ENCODE measurements at places on chromosomes 7 and 10.

DNA sequence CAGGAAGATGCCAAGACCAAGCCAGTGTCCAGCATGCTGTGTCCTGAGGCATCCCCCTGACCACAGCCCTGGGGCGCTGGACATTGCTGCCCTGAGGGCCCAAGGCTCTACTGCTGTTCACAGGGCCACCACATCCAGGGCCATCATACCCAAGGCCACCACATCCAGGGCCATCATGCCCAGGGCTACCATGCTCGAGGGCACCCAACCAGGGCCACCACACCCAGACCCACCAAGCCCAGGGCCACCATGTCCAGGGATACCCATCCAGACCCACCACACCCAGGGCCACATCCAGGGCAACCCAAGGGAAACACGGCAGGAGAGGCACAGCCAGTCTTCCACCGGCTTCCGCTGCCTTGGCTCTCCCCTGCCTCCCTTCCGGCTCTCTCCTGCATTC is 17.1 kb downstream of the STK32C start:
- no peak for DNase-seq

GRCh38 chr10:132517951-132518521 is 19.6 kb upstream of the INPP5A start:
- DNase-seq, result no peak

GRCh38 chr7:131921016-131921415 is 364.6 kb upstream of the PODXL start:
- DNase-seq, result no peak

- DNase-seq, result no peak
These were observed 44.2 kb downstream of the TSPAN12 start for GRCh38 chr7:120813546-120814252.

- no peak for DNase-seq
These were observed 105.4 kb upstream of the LAMB4 start for GRCh38 chr7:108235451-108236061.

GRCh38 chr10:118520116-118520742 is 75.2 kb downstream of the PRLHR start:
- DNase-seq, result no peak

DNA sequence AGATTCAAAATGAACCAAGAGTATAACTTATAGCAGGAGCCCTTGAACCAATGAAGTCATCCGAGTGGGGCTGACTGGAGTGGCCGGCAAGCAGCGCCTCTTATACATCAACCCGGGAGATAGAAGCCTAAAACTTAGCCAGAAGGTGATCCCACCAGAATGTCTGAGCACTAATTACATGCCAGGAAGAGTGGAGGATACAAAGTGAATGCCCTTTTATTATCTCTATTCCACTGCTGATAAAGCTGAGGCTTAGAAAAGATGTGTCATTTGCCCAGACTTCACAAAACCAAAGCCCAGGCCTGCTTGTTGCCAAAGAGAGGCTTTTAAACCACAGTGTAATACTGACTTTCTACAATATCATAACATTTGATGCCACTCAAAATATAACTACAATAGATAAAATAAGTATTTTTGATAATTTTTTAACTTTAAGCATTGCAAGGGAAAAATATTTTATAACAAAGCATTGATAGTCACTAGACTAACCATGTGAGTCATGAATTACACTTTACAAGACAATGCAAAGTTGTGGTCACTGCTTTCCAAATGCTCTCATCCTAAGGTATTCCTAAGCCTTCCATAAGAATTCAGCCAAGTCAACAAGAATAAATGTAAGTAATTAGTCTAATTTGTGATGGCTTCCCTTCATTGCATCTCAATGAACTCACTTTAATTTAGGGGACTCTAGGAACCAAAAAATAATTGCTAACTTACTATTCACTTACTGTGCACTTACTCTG is 58.6 kb upstream of the ARID5B start:
- DNase-seq, result no peak

GRCh38 chr10:78600740-78601139 is 468.0 kb upstream of the ZMIZ1 start:
- no peak for DNase-seq

GRCh38 chr10:12703813-12704212 is 297.7 kb downstream of the CCDC3 start:
- DNase-seq, result no peak

- no peak for DNase-seq
These were observed 170.2 kb upstream of the CHRM2 start for GRCh38 chr7:136698231-136698630.

GRCh38 chr10:29266641-29267040 is 22.2 kb upstream of the LYZL1 start:
- DNase-seq, result no peak

- no peak for DNase-seq
These were observed 57.4 kb downstream of the NHLRC2 start for GRCh38 chr10:113911839-113912238.

GRCh38 chr10:100982916-100983830 is 4.1 kb downstream of the MRPL43 start:
- DNase-seq, result no peak

DNA sequence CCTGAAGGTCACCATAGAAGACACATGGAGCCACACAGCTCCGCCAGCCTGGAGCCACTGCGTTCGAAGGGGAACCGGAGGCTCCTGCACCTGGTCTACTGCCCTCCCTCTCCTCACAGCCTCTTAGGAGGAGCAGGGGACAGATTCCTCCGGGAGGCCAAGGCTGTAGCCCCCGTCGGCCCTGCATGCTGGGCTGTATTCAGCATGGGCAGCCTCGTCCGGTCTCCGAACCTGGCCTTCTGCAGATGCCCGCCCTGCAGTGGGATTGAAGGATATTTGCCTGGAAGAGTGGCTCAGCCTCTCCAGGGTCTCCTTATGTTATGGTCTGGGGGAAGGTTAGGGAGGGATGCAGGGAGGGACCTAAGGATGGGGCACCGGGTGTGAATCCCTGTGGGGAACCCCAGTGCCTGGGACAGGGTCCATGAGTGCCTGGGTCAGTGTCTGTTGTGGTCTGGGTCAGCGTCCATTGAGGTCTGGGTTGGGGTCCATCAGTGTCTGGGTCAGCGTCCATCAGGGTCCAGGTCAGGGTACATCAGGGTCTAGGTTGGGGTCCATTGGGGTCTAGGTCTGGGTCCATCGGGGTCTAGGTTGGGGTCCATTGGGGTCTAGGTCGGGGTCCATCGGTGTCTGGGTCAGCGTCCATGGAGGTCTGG is 13.0 kb upstream of the SCART1 start:
- DNase-seq, result no peak

DNA sequence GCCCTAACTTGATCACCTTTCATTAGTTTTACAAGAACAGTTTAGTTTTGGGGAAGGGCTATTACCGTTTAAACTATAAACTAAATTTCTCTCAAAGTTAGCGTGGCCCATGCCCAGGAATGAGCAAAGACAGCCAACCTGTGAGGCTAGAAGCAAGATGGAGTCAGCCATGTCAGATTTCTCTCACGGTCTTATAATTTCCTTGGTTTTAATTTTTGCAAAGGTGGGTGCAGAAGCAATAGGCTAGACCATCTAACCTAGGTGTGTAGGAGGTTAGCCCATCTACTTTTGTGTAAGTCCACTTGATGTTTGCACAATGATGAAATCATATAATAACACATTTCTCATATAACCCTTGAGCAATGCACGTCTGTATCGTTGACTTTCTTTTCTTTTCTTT is 8.9 kb downstream of the CCL24 start:
- no peak for DNase-seq

DNA sequence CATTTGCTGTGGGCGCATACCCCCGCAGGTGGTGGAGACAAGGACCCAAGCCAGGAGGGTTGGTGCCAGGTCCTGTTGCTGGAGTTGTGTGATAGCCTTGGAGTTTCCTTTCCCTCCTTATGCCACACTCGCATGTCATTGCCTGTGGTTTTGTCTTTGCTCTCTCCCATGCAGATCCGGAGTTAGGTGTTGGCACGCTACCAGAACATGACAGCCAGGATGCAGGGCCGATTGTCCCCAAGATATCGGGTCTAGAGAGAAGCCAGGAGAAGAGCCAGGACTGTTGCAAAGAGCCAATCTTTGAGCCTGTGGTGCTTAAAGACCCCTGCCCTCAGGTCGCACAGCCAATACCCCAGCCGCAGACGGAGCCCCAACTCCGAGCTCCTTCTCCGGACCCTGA is 369.2 kb upstream of the GALNT17 start:
- no peak for DNase-seq

GRCh38 chr7:3730276-3730675 is 429.2 kb downstream of the SDK1 start:
- no peak for DNase-seq

DNA sequence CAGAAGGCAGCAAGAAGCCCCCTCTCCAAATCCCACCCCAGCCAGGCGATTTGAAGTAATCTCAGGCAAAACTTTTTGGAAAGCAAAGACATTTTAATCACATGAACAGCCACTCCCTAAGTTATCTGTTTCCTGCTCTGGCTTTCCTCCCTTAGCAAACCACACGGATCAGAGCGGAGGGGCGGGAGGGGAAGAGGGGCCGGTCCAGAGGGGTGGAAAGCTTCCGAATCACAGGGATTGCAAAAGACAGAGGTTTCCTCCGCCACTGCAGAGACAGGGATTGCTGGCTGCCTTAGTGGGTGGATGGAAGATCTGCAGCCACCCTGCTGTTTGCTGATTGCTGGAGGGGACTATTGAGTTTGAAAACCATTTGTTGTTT is 41.2 kb downstream of the ZCCHC24 start:
- DNase-seq, result no peak

DNA sequence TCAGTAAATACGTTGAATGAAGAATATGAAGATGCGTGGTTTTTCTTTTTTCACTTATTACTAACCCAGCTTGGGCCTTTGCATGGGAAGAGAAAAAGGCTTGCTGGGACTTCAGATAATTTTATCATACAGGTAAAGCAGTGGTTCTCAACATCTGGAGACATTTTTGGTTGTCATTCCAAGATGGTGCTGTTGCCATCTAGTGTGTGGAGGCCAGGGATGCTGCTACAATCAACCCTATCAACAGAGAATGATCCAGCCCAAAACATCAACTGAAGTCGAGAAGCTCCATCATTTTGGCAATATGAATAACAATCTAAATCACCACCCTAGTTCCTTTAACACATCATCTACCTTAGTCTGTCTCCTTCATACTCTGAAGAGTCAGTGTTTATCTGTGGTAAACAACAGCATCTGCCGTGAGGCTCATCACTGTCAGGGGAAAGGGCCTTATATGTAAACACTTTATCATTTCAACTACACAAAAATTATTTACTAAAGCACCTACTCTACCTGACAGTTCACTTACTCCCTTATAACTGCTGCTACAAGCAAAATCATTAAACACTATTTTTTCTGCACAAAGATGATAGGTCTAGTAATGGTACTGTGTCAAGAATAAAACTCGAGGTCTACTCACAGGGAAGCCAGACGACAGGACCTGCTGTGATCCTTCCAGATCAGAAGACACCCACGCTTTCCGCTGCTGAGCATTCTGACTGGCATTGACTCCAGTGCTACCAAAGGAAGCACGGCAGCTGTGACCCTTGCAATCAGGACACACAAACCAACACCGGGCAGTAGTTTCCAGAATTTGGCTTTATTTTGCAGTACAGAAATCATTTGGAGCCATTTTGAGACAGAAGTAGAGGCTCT is 48.6 kb downstream of the GDI2 start:
- DNase-seq, result no peak

DNA sequence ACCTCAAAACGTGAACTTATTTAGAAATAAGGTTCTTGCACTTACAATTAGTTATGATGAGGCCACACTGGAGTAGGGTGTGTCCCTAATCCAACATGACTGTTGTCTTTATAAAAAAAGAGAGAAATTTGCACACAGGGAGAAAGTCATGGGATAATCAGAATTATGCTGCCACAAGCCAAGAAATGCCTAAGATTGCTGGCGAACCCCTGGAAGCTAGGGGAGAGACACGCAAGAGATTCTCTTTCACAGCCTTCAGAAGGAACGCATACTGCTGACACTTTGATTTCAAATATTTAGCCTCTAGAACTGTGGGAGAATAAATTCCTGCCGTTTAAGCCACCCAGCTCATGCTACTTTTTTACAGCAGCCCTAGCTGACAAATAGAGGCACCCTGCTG is 138.3 kb downstream of the CCDC71L start:
- no peak for DNase-seq

DNA sequence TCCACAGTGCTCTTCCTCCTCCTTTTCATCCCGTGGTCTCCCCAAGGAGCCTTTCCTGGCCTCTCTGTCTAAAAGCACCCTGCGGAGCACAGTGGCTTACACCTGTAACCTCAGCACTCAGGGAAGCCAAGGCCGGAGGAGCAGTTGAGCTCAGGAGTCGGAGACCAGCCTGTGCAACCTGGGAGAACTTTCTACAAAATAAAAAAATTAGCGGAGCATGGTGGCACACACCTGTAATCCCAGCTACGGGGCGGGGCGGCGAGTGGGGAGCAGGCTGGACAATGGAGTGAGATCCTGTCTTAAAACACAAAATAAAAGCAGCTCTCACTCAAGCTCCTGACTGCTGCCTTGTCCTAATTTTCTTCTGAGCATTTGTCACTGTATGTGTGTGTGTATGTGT is 1.4 kb upstream of the COBL start:
- DNase-seq, result no peak

DNA sequence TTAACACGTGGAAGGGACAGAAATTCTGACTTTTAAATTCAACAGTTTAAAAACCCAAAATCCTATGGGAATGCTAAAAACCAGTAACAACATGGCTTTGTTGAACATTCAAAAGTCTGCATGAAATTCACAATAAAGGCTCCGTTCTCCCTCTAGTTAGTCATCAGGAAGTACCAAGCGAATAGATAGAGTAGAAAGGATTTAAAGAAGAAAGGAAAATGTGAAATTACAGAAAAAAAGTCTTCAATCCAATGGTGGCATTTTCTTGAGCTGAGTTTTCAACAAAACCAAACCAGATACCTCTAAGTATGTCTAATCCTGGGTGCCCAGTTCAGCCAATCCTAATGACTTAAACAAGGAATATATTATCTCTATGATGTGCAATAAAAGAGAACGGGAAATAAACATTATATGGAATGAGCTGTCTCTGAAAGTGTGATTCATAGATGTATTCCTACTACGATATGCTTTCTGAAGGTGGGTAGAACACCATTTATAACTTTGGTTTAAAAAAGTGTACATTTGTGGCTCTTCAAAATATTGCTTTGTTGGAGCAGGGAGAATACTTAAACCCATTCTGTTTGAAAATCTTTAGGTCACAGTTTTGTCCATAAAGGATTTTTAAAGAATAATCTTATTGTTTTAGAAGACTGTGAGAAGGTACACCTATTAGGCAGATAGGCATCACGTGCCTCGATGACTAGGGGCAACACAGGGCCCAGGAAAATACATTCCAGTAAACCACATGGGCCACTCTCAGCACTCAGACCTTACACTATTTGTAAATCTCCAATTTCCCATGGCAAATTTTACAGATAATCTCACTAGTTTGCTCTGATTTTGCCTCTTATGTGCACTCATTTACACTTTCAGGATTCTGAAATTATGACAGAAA is 87.7 kb downstream of the CUBN start:
- DNase-seq, result no peak

DNA sequence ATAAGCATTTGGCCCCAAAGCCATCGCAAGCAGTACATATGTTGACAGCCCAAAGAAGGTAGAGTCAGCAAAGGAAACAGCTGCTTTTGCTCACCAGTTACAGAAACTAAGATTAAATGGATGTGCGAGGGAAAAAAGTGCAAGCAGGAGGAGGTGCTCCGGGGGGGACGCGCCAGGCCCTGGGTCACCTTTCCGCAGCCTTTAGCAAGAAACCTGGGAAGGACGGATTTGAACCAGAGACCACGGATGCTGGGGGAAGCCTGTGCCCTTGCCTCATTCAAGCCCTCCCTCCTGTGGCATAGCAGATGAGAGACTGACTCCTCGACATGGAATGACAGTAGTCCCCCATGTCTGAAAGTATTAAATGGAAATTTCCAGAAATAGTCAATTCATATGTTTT is 405.6 kb upstream of the PRKCQ start:
- DNase-seq, result no peak

GRCh38 chr7:43441231-43442130 is 141.4 kb upstream of the STK17A start:
- DNase-seq, result no peak

Data from T follicular helper cell (primary cell).